Stimulated activated CD8-positive, alpha-beta memory T cell treated with anti-CD3 and anti-CD28 coated beads, Interleukin-2, amount 100 ng/mL, for 1 hour (primary cell): ENCODE measurements at places on chromosomes 7 and 10.

- DNase-seq: no peak
These were observed 1.1 kb upstream of the FEZF1 start for GRCh38 chr7:122305475-122306319.

DNA sequence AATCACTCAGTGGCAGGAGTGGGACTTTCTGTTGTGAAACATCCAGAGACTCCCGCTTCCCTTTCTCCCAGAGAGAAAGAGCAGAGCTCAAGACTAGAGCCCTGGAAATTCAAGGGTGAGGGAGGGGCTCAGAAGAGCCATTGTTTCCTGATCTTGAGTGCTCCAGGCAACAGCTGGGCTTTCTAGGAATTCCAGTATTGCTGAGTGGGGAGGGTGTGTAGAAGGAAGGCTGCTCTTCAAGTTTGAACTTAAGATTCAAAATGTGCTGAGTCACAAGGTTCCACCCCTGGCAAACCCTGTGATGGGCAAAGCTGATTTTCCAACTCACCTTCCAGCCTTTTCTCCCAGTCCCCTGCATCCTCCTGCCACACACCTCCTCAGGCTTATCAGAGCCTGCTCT lies 42.3 kb upstream of the MSRB2 start:
- no peak for DNase-seq

DNA sequence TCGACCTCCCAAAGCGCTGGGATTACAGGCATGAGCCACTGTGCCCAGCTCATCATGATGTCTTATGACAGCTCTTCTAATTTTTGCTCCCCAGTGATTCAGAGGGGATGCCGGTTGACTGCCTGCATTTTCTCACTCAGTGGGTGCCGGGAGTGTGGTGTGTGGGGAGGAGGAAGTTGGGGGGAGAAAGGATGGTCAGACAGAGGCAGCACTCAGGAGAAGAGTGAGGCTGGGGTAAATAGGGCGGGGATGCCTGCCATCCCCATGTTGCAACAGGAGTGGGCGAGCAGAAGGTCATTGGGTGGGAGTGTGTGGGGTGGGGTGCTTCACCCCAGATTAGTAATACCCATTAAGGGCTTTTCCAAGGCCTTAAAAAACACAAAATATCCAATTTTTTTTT lies 3.5 kb upstream of the CCL24 start:
- DNase-seq: no peak

DNA sequence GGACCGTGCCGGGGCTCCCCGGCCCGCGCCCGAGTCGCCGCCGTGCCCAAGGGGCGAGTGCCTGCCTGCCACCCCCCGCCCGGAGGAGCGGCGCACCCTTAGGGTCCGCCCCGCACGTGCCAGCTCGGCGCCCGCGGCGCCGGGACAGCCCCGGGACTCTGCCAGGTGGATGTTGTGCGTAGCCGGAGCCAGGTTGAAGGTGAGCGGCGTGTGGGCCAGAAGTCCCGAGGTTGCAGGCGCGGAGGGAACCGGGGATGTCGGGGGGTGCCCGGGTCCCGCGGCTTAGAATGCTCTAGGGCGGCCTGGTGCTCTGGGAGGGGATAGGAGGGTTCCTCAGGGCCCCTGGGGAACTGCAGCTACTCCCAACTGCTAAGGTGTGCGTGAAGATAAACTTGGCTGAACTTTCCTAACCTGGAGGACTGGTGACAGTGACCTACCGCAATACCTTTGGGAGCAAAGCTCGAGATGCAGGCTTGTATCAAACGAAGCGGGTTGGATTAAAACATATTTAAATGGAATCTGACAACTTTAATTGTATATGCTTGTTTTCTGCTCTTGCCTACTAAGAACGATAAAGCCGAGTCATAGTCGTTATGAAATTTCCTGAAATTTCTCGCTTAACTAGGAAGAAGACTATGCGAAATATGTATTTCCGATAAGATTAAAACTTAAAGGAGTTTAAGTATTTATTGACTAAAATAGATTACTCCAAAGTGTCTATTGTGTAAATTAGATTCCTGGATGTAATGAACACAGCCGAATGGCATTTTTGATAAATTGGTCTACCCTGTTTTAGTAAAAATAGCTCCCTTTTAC lies at the start of gene CUX1:
CUX1 (plus strand) TSS at position 156 of the 816 bp plus-strand sequence; CDS start at position 170, 14 bp downstream.
- no peak for DNase-seq

DNA sequence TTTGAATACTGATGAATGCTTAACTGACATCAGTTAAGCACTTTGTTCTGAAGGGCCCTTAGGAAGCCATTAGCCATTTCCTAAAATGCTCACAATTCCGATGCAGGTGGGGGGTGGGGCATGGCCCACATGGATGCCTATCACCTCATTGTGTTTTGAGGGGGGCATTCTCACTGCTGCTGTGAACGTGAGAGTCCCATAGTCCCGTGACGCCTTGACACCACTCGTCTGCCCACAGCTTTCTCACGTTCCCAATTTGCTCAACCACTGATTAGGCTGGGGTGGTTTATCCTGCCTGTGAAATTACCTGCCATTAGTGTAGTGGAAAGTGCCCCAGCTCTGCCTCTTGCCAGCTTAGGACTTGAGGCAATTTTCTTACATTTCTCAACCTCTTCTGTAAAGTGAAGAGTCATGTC lies 31.9 kb downstream of the DUSP5 start:
- no peak for DNase-seq

- no peak for DNase-seq
These were observed 17.2 kb downstream of the GATA3 start for GRCh38 chr10:8071666-8072065.

DNA sequence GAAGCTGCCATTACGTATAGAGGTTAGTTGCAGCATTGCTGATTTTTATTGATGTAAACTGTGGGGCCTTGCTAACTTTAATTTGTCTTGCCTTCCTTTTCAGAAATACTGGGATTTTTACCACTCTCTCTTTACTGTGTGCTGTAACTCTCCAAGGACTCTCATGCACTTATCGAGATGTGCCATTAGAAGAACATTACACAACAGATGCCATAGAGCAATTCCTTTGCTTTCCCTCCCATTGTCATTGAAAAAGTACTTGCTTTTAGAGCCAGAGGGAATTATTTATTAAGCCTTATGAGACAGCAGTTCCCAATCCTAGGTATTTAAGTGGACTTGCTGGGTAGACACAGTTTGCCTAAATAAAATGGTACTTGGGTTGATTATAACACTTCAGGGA lies 51.7 kb downstream of the ASB4 start:
- DNase-seq: no peak

DNA sequence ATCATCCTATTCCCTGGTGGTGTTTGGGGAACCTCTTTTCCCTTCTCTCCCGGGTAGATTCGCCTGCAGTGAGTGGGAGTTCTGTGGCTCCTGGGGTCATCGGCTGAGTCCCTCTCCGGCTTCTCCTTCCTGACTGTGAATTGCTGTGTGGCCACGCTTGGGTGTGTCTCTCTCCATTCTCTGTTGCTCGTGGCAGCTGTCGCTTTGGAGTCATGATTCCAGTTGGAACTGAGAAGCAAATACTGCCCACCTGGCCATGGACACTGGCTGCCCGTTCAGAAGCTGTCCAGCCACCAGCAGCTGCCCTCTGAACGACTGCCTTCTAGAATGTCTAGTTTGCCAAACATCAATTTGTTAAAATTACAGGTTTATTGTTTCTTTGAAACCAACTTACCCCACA lies 23.1 kb upstream of the PITRM1 start:
- no peak for DNase-seq

- no peak for DNase-seq
These were observed 114.6 kb downstream of the CYTH3 start for GRCh38 chr7:6157685-6158423.

DNA sequence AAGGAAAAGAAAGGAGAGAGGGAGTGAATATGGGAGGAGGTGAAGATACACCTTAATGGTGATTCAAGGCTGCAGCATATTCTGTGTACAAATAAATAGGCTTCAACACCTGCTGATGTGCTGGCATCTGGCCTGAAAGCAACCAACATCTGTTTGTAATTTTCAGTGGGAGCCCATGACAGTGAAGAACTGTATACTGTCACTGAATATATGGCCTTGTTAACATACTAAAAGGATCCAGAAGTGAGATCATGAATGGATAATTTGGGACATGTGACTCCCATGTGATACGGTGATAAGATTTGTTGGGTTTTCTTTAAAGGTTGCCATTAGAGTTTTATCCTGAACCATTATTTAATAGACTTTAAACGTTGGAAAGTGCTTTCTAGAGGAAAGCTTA lies 459.3 kb downstream of the CNTNAP2 start:
- DNase-seq: no peak

GRCh38 chr7:133053321-133053891 lies 28.5 kb downstream of the CHCHD3 start:
- no peak for DNase-seq

DNA sequence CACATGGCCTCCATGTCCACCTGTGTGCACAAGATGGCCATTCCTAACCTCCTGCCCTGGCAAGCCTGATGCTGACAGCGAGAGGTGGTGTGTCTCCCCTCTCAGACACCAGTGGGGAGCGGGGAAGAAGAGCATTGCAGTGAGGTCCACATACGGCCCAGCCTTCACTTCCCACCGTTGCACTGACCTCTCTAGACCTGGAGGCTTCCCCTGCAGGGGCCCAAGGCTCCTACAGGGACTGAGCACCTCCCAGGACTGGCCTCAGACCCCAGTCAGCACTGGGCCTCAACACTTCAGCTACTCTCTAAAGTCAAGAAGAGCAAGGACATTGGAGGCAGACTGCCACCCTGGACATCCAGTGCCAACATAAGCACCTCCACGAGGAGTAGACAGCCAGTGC lies 15.9 kb downstream of the STK32C start:
- no peak for DNase-seq

GRCh38 chr7:96747418-96747940 lies 37.8 kb upstream of the SEM1 start:
- no peak for DNase-seq

DNA sequence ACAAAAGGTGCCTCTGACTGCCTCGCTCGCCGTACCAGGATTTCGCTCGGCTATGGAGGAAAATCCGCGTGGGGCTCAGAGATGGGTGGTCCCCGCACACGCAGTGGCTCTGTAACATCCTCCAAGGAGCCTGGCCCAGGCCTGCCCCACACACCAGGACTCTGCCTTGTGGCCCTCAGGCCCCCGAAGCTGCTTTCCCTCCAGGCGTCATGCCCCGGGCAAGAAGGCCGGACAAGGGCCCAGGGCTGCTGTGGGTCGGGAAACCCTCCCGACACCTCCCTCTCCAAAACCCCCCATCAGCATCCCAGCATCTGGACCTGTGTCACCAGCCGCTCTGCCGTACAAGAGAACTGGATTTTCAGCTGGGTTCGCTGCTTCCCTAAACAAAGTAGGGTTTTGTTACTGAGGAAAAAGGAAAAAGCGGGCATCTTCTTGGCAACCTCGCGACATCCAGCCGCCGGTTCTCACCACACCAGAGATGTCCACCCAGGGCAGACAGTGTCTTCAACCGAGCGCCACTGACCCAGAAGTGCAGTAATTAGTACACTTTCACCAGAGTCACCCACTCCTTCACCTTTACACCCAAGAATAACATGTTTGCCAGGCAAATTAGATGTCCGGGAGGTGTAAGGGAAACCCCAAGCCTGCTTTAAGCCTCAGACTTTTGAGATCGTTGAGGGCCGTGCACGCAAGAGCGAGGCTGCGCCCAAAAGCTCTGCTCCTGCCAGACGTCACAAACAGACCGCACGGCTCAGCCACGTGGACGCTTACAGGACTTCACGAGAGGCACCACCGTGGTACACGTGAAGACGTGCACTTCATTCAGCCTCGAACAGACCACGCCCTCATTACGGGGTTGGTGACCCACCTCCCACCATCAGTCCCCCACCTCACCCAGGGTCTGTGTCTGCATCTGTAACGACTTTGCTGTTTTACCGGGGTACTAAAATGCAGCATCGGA lies 62.2 kb downstream of the DIP2C start:
- DNase-seq: no peak

- DNase-seq: no peak
These were observed 456.6 kb upstream of the POT1 start for GRCh38 chr7:125386211-125386610.

GRCh38 chr7:43735802-43736603 lies 6.7 kb upstream of the COA1 start:
- no peak for DNase-seq

GRCh38 chr7:141071855-141072547 lies 1.9 kb upstream of the TMEM178B start:
- DNase-seq: no peak

DNA sequence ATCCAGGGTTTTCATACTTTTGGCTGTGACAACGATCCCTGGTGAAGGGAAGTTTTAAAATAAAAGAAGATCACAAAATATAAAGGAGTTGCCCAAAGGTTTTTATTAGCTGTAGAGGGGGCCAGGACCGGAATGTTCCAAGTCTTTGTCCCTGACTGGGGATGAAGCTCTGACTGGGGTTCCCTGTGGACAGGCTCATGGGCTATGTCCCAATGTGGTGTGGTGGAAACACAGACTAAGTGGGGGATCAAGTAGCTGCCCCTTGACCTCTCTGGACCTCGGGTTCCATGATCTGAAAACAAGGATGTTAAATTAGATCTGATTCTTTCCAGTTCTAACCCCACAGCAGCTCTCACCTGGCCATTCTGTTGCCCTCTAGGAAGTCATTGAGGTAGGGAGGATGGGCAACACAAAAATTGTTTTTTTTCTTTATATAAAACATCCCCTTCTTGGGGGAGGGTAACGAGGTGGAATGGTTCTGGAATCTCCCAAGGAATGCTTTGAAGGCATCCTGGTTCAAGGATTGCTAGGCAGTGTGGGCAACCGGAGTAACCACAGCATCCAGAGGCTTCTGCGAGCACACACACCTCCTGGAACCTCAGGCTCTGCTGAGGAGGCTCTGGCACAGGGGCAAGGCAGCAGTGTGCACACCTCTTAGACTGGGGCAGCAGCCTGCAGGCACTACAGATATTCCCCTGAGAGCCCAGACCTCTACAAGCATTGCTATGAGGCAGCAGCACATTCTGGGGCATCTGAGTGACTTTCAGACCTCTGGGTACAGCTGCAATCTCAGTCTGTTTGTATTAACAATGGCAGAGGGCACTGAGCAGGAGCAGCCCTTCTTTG lies 21.4 kb upstream of the CRYGN start:
- DNase-seq: no peak

- no peak for DNase-seq
These were observed at the start of gene GRM3 for GRCh38 chr7:86643561-86644281. TSS of gene GRM3 (plus strand) at chr7:86643909. CDS start at chr7:86765146, 121,237 bp downstream.

DNA sequence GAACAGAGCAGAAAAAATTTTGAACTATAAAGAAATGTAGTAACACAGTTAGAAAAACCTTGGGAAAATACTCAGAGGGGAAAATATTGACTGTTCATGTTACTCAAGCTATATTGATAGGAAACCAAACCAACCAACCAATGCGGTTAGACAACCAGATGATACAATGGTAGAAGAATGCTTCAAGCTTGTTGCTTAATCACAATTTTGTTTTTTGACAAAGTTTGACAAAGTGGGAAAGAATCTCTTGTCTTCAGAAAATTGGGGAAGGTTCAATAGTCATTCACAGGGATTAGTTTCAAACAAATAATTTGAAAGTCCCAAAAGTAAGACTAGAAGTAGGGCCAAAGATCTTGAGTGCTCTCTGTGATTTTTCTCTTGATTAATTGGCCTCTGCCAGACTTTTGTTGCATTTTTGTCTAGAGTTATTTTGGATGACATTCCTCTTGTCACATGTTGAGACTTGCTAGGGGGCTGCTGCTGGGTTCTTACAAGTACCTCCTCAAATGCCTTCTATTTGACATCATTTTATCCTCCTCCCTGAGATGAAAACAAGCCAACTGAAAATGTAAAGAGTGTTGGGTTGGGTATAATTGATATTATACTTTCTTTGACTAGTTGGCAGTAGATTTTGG lies 233.1 kb upstream of the PHYHIPL start:
- DNase-seq: no peak

GRCh38 chr7:28990200-28990960 lies 32.2 kb upstream of the TRIL start:
- no peak for DNase-seq
